ENCODE measurements at places on chromosomes 12 and 14.

- DNase-seq = no peak
These were observed 26.5 kb downstream of the NUAK1 start for GRCh38 chr12:106112145-106112821.

DNA sequence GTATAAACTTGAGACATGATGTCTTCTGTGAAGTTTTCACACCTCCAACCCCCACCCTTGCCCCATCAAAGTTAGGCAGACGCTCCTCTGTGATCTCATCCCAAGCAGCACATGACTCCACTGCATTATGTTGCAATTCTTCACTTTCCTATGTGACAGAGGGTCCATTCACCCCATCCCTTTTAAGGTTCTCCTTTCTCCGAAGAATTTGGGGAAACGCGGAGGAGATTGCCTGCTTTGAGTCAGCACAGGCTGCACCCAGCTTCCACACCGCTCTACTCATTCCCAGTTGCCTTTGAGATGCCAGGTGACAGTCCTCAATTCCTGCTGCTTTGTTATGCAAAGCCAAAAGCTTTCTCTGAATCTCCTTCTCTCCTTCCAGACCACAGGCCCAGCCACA is 61.8 kb downstream of the PHLDA1 start:
- no peak for DNase-seq

DNA sequence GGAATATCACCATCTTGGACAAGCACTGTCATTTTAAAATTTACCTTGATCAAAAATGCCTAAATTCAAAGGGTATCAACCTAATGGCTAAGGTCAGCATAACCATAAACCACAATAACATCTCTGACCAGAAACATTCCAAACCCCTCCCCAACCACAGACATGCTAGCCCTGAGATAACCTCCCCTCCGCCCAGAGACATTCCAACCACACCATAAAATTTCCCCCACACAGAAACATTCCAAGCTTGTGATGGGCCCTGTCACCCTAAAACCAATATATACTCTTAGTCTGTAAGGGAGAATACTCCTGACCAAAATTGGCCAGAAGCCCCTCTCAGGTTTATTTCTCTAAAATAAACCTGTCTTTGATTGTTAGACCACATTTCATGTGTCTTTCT is 17.7 kb downstream of the EPYC start:
- DNase-seq = no peak

DNA sequence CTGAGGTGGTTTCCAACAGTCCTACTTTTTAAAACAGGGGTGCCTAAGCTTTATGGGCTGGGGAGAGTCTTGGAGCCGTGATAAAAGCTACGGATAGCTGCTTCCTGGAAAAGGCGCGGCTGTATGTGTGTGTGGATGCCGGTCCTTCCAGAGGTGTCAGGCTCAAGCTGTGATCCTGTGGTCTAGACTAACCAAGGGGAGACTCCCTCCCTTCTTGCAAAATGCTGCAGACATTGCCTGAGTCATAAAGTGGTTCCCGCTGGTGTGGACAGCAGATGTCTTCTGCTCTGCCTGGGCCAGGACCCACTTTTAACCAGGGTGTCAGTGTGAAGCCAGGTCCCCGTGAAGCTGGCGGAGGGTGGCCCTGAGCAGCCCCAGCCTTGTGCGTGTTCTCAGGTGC is 37.8 kb downstream of the CCDC92 start:
- peak; percentile 37 for DNase-seq

Data from Kasumi-1 (cell line).